ENCODE measurements at places on chromosomes 16 and 17.

- DNase-seq, result no peak
Measured at GRCh38 chr17:48384164-48384563, 45.9 kb downstream of the SKAP1 start.

DNA sequence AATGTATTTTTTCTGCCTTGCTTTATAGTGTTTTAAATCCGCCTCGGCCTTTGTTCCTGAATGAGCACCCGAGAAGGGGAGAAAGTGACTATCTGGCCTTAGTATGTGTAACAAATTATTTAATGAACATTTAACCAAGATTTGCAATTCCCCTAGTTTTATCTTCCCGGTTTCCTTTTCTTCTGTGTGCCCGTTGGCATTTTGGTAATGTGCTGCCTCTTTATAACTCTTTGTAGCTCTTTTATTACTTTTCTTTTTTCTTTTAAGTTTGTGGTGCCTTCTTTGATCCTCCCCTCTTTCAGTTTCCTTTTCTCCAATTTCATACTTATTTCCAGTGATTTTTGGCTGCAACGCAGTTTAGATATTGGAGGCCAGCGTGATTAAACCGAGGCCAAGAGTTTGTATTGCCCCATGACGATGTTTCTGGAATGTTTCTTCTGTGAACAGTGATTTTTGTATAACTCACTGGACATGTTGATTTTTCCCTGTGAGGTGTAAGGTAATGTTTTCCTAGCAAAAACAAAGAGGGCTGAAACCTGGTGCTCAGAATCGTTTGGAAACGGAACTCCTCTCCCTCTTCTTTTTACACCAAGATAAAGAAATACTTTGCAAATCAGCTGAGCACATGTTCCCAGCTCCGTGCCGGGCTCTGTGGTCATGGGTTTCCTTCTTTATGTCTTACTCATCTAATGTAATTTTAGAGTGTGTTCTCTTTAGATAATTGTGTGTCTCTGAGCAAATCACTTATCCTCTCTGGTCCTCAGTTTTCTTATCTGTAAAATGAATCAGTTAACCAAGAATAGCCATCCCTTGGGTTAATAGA is 344.3 kb downstream of the WWOX start:
- no peak for DNase-seq

DNA sequence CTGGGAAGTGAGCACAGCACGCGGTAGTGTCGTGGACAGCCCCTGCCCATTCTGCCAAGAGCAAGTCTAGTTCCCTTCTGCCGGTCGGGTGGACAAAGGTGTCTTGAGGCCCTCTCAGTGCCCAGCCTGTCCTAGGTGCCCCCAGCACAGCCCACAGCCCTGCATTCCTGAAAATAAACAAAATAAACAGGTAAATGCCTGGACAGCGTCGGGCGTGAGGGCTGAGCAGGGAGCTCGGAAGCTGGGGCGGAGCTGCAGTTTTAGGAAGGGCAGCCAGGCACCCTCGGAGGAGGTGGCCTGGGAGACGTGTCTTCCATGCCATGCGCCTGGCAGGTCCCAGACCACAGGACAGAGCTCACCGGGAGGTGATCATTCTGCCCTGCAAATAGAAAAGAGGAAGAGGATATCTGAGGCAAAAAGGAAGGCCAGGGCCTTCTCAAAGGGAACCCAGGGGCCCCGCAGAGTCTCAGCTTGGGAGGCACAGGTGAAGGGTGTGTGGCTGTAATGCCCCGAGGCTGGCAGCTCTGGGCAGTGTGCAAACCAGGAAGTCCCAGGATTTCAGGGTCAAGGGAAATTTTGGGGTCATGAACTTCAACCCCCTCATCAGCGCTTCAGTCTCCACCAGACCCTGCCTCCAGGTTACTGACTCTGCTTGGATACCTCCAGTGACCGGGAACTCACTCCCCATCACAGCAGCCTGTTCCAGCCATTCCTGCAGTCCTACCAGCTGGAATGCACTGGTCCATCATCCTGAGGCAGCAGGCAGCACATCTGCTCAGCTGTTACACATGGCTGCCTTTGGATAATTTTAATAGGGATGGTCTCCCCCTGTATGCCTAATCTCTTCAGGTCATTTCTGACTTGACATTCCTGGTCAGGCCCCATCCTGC is 1.7 kb downstream of the ZNF469 start:
- DNase-seq, result no peak

- DNase-seq, result no peak
Measured at GRCh38 chr17:1779571-1780131, 17.8 kb downstream of the SERPINF1 start.

- DNase-seq, result peak; percentile 13
Measured at GRCh38 chr17:33520426-33521330, 227.6 kb upstream of the ASIC2 start.

GRCh38 chr17:58052945-58053715 is 30.1 kb upstream of the DYNLL2 start:
- DNase-seq, result no peak

- peak; percentile 53 for DNase-seq
Measured at GRCh38 chr17:2398655-2399571, 1.9 kb downstream of the MNT start.

DNA sequence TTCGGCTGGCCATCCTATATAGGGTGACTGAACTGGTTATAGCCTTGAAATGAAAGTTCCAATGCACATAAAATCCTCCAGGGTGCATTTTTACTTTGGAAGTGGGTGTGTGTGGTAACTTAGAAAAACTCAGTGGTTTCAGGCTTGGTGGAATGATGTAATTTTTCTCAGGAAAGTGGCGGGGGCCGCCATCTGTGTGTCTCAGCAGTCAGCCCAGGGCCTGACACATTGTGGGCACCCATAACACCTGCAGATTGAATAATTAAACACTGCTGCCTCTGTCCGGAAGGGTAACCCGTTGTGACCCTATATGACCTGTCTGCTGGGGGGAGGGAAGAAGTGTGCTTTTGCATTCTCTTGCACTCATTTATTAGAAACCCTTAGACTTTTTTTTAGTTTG is 2.2 kb upstream of the PDP2 start:
- DNase-seq, result no peak

DNA sequence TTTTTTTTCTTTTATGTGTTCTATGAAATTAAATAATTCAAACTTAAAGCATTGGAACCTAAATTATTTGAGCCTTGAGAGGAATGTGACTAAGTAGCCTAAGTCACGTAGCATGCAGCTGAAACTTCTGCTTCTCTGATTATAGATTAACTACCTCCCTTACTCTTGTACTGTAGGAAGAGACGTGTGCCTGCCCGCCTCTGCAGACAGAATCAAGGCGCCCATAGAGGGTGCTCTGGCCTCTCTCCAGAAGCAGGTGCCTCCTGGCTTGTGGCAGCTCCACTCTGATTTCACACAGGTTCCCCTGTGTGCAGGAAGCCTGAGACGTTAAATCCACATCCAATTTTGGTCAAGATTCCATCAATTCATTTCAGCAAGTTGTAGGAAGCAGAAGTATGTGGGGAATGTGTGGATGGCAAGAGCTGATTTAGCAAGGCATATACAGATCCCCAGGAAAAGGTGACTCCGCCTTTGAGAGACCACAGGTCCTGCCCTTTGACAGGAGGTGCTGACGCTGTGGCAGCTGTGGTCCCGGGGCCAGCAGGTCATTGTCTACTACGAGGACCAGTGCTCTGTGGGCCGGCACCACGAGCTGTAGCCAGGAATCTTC is 1418.8 kb downstream of the CDH11 start:
- DNase-seq, result no peak

GRCh38 chr16:72002619-72003018 is 2.4 kb upstream of the PKD1L3 start:
- DNase-seq, result no peak

- DNase-seq, result no peak
Measured at GRCh38 chr17:7352503-7352889, 534 bp downstream of the KCTD11 start.

DNA sequence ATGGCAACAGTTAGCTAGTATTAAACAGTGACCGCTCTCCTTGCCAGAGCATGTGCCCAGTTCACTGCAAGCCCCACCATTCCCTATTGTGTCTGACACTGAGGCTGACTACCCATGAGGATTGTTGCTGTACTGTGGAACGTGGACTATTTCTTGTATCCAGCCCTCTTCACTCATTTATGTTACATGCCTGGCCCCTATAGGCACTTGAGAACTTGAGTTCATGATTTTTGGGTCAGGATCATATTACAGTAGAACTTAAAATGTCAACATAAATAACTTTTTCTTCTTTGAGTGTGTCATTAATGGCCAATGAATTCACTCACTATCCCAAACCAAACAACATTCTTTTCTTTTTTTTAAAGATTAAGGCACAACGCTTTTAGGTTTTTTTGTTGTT is 55.7 kb downstream of the LYRM1 start:
- DNase-seq, result no peak

GRCh38 chr17:72974605-72975232 is 117.8 kb downstream of the SLC39A11 start:
- DNase-seq, result no peak

DNA sequence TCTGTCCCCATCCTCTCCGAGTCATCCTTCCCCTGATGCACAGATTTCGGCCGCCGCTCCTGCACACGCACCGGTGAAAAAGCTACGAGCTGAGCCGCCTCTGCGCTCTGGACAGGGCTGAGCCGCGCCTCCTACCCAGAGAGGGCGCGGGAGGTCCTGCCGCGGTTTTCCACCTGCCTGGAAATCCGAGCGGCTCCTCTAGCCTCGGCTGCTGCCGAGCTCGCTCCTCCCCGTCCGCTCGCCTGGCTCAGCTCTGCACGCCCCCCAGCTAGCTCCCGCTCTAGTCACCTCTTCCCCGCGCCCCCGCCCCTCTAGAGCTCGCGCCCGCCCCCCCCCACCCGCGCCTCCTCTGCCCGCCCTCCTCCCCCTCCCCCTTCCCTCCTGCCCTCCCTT is 198 bp upstream of the SHISA9 start:
- no peak for DNase-seq

DNA sequence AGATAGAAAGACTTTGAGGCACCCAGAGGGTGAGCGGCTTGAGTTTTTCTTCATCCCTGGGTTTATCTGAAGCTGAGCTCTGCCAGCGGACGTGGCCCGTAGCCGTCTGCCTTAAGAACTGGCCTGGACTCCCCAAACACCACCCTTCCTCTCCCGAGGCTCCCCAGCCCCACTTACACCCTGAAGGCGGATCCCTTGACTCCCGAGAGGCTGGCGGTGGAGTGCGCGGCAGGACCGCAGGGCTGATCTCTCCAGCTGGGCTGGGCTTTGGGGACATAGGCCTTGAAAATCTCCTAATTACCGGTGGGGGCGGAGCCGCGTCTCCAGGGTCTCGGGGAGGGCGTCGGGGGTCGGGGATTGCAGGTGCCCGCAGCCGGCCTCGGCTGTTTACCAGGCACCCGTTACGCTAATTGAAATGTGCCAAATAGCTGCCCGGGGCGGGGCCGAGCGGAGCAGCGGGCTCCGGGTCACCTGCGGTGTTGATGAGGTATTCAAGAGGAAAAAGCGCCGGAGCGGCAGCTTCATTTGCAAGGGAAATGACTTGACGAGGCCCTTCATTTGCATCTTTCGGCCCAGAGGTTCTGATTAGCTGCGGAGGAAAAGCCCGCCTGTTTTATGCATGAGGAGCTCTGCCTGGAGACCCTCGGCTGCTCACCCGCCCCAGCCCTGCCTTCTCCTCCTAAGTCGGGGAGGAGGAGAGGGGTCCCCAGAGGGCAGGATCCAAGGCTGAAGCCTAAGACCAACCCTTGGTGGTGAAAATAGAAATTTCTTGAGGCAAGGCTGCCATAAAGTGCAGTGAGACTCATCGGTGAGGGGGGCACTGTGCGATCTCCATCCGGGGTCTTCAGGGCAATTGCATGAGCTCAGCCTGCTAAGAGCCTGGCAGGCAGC is 100.7 kb downstream of the MGAT5B start:
- DNase-seq, result peak; percentile 35

- DNase-seq, result no peak
Measured at GRCh38 chr16:81718637-81719036, 60.5 kb upstream of the PLCG2 start.

- DNase-seq, result no peak
Measured at GRCh38 chr16:1953734-1954133, 755 bp downstream of the RPL3L start.

DNA sequence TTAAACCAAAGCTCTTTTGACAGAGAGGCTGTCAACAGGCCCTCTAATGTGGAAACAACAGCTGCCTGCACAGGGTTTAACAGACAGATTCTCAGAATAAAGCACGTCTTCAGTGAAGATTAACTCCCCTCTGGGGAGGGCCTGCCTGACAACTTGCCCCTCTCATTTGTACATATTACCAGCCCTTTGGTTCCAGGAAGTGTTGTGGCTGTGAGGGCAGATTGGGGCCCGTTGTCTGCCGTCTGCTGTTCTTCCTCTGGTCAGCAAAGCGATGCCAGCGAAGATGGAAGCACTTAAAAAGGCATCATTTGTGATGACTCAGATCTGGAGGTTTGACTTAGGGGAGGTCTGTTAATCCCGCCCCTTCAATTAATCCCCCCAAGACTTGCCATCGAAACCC is 177.0 kb upstream of the IRX6 start:
- no peak for DNase-seq

GRCh38 chr17:27512031-27512430 is 55.8 kb downstream of the KSR1 start:
- DNase-seq, result no peak

DNA sequence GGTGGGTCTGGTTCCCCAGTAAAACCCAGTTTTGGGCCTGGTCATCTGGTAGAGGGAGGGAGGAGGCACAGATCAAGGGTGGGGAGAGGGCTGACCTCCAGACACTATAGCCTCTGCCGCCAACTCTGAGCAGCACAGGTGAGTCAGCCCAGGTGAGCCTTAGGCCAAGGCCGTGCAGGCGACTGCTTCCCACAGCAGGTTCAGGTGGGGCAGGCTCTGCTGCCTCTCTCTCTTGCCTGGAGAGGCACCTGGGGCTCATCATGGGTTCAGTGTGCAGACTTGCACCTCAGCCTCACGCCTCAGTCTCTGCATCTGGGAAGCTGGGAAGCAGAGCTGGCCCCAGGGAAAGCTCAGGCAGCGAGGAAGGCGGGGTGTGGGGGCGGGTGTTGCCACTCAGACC is 37.8 kb upstream of the IL34 start:
- DNase-seq, result no peak

DNA sequence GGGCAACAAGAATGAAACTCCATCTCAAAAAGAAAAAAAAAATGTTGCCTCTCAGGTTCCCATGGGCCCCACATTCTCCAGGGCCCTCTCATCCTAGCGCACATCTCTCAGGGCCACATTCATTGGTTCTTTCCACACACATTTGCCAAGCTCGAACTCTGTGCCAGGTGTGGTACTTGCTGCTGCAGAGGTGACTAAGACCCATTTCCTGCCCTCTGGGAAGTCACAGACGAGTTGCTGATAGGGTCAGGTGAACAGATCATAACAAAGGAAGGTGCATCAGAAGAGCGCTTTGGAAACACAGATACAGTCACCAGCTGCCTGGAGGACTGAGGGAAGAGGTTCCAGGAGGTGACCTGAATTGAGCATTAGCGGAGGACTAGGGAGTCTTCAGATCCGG is 1.0 kb downstream of the GSDMA start:
- no peak for DNase-seq

GRCh38 chr17:68433911-68434508 is 23.3 kb downstream of the WIPI1 start:
- DNase-seq, result no peak

DNA sequence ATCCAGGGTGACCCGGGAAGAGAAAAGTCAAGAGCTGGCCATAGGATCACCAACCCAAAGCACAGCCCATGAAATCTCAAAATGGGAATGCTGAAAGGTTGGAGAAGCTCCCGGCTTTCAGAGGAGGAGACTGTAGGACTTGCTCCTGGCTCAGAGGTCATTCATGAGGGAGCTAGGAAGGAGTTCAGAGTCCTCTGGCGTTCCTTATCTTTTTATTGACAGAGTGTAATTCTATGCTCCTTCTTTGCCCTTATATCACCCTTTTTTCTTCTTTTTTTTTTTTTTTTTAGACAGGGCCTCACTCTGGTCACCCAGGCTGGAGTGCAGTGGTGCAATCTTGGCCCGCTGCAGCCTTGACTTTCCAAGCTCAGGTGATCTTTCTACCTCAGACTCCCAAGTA is 27.3 kb upstream of the CNOT1 start:
- DNase-seq, result no peak

GRCh38 chr16:22374311-22375116 is at the start of gene CDR2:
Gene CDR2, minus strand, starts transcription at chr16:22374619. Its CDS starts 310 bp downstream, at chr16:22374309.
- DNase-seq, result peak; percentile 97

Data from T-helper 9 cell (primary cell).